ENCODE measurements at places on chromosomes 11 and 22.
A peak's percentile ranks its signal among the peaks of the same experiment; 100 is the strongest.

GRCh38 chr11:10605941-10606381 lies 37.5 kb upstream of the LYVE1 start:
- DNase-seq = no peak

- DNase-seq = no peak
These were observed 118.4 kb downstream of the KIAA1671 start for GRCh38 chr22:25070956-25071355.

DNA sequence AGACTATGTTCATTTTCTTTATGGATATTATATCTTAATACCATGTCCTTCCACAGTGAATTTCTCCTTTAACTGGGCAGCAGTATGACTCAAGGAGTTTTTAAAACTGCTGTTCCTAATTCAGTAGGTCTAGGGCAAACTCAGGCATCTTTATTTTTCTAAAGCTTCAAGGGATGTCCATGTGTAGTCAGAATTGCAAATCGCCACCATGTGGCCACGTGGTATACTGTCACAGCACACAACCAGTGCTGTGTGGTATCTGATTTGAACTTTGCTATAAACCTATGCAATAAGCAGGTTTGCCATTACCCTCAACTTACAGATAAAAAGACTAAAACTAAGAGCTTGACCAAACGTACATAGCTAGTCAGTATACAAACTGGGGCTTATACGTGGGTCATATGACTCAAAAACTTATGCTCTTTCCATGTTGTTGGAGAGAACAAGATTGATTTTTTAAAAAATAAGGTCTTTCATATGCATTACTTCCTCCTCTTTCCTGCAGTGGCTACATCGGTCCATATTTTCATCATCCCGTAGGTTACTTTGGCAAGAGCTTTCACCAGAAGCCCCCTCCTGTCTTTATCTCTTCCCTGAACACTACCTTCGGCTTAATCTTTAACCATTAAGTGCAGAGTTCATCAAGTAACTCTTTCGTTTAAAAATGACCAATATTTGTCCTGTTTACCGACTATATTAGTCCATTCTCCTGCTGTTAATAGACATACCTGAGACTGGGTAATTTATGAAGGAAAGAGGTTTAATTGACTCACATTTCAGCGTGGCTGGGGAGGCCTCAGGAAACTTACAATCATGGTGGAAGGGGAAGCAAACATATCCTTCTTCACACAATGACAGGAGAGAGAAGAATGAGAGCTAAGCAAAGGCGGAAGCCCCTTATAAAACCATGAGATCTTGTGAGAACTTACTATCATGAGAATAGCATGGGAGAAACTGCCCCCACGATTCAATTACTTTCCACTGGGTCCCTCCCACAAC lies 8.0 kb upstream of the HTATIP2 start:
- DNase-seq = peak; percentile 49

GRCh38 chr11:15584158-15584557 lies 469.4 kb downstream of the INSC start:
- DNase-seq = no peak

DNA sequence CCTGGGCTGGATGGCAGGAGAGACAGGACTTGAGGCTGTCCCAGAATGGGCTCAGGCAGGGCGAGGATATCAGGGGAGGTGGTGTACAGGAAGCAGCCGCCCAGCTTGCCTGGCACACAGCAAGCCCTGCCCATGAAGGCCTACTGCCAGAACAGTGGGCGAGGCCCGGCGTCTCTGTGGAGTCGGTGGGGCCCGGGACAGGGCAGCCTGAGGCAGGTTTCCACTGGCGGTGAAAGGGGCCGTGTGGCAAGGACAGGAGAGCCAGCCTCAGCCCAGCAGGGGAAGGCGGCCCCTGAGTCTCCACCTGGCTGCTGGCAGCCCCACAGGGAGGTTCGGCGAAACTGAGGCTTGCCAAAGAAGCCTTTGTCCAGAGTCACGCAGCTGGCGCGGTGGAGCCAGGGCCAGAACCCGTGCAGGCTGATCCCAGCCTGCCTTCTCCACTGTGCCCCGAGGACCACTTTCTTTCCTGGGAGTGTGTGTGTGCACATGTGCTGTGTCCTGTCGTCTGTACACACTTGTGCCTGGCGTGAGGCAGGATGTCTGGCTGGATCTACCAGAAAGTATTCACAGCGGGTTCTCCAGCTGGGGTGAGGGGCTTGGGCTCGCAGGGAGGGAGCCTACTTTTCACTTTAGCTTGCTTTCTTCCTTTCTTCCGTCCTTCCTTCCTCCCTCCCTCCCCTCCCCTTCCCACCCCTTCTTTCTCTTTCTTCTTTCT lies 1.2 kb downstream of the TSPO start:
- DNase-seq = peak; percentile 68

DNA sequence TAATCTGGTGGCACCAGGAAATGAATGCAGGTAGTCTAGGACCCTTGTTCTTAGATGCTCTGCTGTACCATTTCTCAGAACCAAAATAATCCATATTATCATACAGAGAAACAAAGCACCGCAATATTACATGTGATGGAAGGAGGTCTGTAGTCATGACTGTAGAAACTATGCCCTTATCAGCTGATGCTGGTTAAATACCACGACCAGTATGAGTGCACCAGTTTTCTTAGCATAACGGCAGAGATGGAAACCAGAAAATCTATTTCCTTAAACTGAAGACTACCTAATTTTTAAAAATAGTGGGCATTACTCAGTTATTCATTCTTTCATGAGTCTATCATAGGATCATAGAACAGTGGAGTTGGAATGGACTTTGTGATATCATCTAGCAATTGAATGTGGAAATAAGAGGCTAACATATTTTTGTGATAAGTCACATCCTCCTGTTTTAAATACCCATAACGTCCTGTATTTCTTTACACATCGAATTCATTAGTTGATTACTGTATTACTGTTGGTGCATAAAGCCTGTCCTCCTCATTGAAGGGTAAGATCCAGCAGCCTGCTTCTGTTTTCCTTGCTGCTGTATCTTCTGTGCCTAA lies 15.1 kb downstream of the JHY start:
- DNase-seq = no peak
